ENCODE measurements at places on chromosomes 6 and 20. TPM values are rescaled to one million over a fixed set of nuclear protein-coding genes. Genes with fewer than 3 reads are reported as not detected.

Gene SIRPD
- polyA plus RNA-seq = not detected

Gene SLC13A3
- 0.10 TPM for polyA plus RNA-seq

DNA sequence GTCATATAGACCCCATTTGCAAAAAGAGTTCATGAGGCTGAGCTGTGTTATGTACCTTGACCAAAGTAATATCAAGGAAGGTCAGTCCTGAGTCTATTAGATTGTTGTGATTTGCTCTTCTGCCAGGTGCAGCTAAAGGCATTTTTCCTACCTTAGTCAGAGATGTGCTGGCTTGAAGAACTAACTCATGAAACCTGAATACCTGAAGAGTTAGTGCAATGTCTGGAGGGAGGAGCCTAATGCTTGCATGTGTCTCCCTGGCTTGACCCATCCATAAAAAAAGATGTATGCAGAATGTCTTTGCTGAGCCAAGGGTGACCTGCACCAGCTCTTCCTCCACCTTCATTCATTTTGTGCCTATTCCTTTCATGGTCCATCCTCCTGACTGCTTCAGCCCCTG lies 742.0 kb downstream of the KIF16B start:
- DNase-seq = no peak

DNA sequence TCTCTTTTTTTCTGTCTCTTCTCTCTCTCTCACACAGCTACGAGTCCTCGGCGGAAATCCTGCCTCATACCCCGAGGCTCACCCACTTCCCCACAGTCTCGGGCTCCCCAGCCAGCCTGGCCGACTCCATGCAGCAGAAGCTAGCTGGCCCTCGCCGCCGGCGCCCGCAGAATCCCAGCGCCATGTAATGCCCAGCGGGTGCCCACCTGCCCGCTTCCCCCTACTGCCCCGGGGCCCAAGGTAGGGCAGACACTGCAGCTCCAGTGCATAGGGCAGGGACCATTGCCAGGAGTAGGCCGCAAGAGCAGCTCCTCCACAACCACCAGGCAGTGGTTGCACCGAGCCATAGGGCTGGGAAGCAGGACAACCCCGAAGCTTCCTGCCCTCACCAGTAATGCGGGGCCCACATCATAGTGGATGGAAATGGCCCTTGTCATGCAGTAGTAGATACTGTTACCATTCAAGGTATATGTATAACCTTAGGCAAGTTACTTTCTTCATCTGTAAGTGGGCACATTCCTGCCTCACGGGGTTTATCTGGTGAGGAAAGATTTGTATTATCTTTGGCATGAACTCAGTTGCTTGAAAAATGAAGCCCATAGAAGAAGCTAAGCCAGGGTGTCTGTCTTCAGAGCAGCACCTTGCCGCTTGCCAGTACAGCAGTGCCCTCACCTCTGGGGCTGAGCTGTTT lies 36.9 kb upstream of the ID1 start:
- DNase-seq = no peak

GRCh38 chr6:130965656-130966055 lies 97.4 kb downstream of the EPB41L2 start:
- DNase-seq = no peak

All from SK-N-SH (cell line).